H7 (cell line): ENCODE measurements at places on chromosomes 2 and 18.
A peak's percentile ranks its signal among the peaks of the same experiment; 100 is the strongest.

DNA sequence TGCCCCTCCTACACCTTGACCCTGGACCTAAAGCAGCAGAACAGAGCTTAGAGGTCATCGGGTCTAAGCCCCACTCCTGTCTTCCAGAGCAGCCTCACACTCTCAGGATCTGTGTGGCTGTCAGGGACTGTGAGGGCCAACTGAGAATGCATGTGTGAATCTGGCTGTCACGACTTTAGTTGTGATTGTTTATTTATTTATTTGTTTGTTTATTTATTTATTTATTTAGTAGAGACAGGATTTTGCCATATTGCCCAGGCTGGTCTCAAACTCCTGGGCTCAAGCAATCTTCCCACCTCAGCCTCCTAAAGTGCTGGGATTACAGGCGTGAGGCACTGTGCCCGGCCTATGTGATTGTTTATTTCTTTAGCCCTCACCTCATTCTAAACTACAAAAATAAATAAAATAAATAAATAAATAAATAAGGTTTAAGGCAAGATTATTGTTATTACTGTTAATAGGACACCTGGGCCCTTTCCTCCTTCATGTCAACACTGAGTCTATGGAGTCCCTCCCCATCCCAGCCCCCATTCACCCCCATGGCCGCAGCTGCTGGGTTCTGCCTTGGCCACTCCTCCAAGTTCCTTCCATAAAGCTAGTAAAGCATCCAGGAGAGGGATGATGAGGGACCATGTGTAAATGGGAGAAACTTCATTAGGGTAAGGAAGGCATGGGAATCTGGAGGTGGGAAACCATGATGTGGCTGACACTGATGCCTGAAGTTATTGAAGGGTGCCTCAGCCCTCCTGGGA, 39.9 kb upstream of the EDAR start:
- no peak for DNase-seq

DNA sequence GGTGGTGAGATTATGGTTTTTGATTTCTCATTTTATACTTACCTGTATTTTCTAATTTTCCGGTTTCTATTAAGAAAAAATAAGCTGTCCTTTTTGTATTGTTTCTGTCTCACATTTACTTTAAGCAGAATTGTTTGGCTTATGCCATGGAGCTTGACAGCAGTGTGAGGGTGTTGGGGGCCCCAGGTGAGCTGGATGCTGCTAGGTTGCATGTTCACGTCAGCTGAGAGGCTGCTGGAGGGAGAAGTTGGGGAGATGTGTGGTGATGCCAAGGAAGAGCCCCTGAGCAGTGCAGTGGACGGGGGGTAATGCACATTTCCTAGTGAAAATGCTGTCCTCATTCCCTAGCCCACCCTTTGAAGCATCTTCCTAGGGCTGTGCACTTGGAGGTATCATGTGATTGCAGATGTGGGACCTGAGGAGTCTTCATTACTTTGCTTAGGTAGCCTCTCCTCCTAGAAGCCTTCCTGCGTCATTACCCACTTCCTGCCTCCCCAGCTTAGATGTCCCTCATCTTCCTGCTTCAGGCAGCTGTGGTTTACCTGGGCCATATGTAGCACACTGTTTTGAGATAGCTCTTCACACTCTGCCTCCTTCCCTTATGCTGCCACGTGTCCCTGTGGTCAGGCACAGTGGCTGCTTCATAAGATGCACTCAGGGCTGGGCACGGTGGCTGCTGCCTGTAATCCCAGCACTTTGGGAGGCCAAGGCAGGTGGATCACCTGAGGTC, 16.2 kb downstream of the ATG16L1 start:
- no peak for DNase-seq

DNA sequence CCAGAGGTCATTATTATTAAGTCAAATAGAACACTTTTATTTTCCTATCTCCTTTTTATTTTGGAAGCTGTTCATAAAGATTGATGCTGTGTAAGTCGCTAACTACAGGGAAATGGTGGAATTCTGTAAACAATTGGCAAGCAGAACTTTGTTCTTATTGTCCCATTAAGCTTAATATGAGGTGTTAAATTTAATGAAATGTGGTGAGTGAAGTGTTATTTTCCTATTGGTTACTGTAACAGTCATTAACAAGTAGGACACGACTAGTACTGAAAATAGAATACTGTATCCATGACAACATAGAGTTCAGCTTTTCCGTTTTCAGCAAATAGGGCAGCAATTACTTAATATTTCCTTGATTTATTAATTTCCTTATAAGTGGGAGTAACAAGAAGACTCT, 279.1 kb upstream of the ZEB2 start:
- DNase-seq = no peak

GRCh38 chr2:121177896-121178295, 107.1 kb downstream of the TFCP2L1 start:
- no peak for DNase-seq

- no peak for DNase-seq
Measured at GRCh38 chr18:8812631-8813030, 107.3 kb downstream of the MTCL1 start.

DNA sequence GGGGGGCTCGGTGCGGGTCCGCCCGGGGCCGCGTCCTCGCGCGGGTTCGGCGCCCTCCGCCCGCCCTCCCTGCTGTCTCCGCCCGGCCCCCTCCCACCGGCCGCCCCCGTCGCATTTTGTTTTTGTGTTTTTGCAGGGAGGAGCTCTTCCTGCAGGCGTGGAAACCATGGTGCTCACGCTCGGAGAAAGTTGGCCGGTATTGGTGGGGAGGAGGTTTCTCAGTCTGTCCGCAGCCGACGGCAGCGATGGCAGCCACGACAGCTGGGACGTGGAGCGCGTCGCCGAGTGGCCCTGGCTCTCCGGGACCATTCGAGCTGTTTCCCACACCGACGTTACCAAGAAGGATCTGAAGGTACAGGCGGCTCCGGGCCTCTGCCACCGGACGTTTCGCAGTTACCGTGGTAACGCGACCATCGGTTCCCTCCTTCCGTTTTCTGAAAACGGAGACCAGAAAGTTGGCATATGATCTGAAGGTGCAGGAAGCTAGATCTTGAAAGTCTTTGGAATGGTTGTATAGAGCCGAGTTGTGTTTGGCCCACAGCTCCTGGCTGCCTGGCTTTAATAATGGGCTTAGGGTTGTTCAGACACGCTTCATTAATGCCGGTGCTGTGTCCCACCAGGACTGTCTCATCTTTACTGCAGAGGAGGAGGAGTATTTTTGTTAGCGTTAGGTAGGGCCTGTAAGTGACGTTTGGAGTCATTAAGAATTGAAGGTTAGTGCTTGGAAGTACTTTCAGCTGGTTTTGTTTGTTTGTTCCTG, 891 bp downstream of the KDM3A start:
- peak; percentile 61 for DNase-seq

DNA sequence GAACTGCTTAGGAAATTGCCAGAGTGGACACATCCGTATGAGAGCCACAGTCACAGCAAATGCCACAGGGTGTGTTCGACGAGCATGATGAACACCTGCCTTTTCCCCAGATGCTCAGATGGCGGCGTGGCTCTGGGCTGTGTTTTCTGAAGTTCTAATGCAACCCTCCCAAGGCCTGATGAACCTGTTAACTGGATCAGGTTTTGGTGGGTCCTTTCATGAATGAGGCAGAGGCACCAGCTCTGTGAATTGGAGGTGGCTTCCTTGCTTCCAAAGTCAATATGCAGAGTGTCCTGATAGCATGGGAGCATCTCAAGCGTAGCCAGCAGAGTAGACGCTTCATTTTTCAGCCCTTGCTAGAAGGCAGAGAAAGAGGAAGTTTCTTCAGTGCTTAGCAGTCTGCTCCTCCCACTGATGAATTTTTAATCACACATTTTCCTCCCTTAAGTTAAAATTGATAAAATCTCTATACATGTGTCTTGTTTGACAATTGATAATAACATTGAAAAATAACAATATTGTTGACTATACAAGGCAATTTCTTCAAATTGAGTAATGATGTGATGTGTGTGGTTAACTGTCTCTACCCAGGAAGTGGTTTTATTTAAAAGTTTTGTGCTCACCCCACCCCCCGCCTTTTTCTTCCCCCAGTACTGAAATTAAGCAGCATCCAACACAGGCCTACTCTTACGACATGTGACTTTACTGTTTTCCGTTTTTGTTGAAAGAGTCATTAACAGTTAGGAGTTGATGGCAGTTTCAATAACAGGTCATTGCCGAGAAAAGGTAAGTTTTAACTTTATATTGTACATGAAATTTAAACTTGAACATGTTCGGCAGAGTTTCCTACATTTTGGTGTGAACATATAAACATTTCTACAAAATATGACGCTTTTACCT, at the start of gene ARHGAP15:
Gene ARHGAP15 (plus strand): TSS at position 739 of the 900 bp plus-strand sequence.
- DNase-seq = no peak

- DNase-seq = no peak
Measured at GRCh38 chr2:222196159-222196558, 102.6 kb downstream of the PAX3 start.

- no peak for DNase-seq
Measured at GRCh38 chr18:36045241-36045991, 21.9 kb downstream of the RPRD1A start.

- DNase-seq = no peak
Measured at GRCh38 chr2:7852546-7852945, 829.3 kb upstream of the ID2 start.

- no peak for DNase-seq
Measured at GRCh38 chr2:113741091-113741490, 15.4 kb downstream of the SLC35F5 start.

- DNase-seq = no peak
Measured at GRCh38 chr2:189613077-189613636, 32.6 kb upstream of the SLC40A1 start.

DNA sequence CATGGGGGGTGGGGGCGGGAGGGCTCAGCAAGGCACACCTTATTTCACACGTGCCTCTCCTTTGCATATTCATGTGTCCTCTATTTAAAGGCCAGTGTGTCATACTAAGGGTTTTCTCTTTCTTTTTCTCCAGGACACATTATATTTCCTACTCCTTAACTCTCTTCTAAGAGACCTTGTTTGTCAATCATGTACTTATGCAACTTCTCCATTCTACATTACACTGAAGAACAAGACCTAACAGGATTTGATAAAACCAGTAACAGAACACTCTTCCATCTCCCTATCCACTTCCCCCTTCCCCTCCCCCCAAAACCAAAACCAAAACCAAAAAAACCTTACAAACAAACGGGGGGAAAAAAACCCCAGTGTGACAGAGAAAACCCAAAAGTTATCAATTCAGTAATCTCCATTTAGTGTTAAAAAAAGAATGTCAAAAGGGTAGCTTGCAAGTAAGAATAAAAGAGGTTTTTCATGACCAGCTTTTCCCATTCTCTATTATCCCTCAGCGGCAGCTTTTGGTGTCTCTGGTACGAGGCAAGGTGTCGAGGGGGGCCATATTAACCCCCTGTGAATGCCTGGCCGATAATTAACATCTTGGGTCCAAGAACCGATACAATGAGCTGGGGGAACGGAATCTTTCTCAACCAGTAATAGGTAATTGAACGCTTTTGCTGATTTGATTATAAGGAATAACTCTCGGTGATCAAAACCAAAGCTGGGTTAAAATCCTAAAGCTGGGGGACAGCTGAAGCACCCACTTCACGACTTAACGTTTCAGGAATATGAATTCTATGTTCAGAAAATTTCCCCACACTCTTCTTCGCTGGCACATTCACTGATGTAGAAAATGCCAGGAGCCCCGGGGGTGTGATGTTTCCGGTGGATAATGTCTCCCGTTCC, 191.0 kb upstream of the TCF4 start:
- DNase-seq = peak; percentile 29

GRCh38 chr2:212831671-212832199, 293.1 kb upstream of the ERBB4 start:
- DNase-seq = peak; percentile 21

- no peak for DNase-seq
Measured at GRCh38 chr2:235639885-235640284, 146.0 kb downstream of the AGAP1 start.

GRCh38 chr18:41687138-41687537, 267.9 kb upstream of the PIK3C3 start:
- no peak for DNase-seq

- no peak for DNase-seq
Measured at GRCh38 chr18:10304853-10305252, 149.6 kb upstream of the APCDD1 start.
